Stimulated activated memory B cell treated with anti-CD40 and anti-IgM and Interleukin-4, amounts not matched to agents 10 μg/mL and 1 μg/mL and 100 μg/mL, for 72 hours (primary cell): ENCODE measurements at places on chromosomes 11 and 22.

DNA sequence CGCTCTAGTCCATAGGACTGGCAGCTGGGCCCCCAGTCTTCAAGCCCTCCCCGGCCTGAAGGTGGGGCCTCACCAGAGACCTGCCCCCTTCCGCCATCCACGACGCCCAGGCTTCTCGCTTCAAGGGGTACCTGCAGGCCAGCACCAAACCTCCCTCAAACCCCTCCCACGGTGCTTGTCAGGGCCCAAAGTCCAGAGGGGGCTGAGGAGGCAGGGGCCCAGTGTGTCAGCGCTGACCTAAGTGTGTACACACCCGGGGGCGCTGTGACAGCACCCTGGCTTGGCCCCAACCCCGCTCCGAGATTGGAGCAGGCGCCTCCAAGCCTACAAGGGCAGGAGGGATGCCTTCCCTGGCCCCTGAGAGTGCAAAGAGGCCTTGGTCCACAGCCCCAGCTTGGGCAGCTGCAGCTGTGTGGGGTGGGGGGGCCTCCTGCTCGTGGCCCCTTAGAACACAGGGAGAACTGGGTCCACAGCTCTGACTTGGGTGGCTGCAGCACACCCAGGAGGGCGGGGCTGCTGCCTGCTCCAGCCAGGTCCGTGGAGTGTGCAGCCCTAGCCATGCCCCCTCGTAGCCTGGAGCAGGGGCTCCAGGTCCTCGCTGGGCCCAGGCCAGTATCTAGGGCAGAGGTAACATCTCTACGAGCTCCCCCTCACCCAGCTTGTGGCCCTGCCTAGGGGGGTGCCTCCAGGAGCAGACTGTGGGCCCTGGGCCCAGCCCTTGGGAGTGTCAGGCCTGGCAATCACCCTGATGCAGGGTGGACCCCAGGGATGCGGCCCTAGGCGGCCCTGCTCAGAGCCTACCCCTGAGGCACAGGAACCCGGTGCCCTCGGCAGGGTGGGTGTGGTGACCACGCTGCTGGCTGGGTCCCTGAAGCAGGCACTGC, 4.9 kb downstream of the SBF2 start:
- no peak for ATAC-seq

GRCh38 chr11:75270896-75271418, 30.4 kb downstream of the TPBGL start:
- ATAC-seq = no peak

GRCh38 chr11:24747275-24748251, 250.7 kb downstream of the LUZP2 start:
- no peak for ATAC-seq

DNA sequence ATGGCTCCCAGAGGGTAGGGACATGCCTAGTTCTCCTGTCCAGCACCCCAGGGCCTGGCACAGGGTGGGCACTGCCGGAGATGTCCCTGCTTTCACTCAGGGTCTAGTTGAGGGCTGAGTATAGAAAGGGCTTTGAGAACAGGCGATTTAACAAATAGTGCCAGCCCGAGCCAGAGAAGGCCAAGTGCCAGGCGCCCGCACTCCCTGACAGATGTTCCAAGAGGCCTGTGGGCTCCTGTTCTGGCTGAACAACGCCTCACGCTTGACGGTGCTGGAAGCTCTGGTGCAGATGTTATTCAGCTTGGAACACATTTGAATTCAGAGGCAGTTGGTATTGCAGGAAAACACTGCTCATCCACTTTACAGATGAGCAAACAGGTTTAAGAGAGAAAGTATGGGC, 46.5 kb downstream of the NFAM1 start:
- no peak for ATAC-seq

GRCh38 chr11:102341844-102342318, 5.1 kb upstream of the BIRC2 start:
- ATAC-seq = peak; percentile 53
